ENCODE measurements at places on chromosomes 4 and X. TPM values are rescaled to one million over a fixed set of nuclear protein-coding genes. Genes with fewer than 3 reads are reported as not detected.

- no peak for DNase-seq
These were observed 72.0 kb downstream of the SPRY1 start for GRCh38 chr4:123468479-123469031.

- no peak for DNase-seq
These were observed 47.5 kb downstream of the NKX6-1 start for GRCh38 chr4:84451546-84451945.

Gene DMD
- 11.8 TPM for total RNA-seq

Gene HERC3
- total RNA-seq: 12.2 TPM

Gene SEC31A
- 174 TPM for total RNA-seq

DNA sequence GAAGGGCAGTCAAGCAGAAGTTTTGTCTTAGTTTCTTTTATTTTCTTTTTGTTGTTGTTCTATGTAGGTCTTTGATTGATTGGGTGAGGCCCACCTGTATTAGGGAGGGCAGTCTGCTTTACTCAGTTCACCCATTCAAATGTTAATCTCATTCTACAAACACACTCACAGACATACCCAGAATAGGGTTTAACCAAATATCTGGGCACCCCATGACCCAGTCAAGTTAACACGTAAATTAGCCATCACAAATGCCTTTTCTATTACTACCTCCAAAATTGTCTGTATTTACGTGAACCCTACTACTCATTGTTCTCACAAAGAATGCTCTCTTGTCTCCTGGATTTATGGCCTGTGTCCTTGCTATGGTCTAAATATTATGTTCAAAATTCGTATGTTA lies 339.7 kb downstream of the ANK2 start:
- DNase-seq: no peak

Gene RADX
- total RNA-seq: 0.09 TPM

DNA sequence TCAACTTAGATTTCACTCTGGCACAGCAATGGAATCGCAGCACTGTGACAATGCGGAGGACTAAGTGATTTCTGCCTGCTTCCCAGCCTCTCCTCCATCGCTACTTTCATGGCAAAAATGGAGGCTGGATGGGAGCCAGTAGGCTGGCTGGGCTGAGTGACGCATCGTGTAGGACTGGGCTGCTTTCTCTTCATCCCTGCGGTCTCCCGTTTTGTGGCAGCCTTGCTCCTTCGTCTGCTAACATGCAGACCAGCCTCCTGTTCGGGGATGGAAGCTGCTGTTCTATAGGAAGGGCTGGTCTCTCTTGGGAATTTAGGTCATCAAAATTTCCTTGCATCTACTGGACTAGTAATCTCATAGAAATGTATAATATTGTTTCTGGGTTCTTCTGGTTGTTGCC lies 15.8 kb upstream of the RGS12 start:
- DNase-seq: no peak

Gene MAGEA6
- total RNA-seq: 107 TPM

Gene DDX3X
- total RNA-seq: 213 TPM

- DNase-seq: no peak
These were observed 20.2 kb downstream of the ZCCHC13 start for GRCh38 chrX:74324131-74324530.

Gene KLHL15
- 10.3 TPM for total RNA-seq

GRCh38 chr4:83252782-83253405 lies 31.7 kb downstream of the COQ2 start:
- peak; percentile 67 for DNase-seq

Gene KLHL13
- 2.3 TPM for total RNA-seq

- no peak for DNase-seq
These were observed 5.6 kb upstream of the THOC2 start for GRCh38 chrX:123738378-123738940.

GRCh38 chr4:24747234-24747975 lies 48.0 kb upstream of the SOD3 start:
- DNase-seq: no peak

- DNase-seq: no peak
These were observed 34.0 kb downstream of the NAF1 start for GRCh38 chr4:163132469-163133218.

DNA sequence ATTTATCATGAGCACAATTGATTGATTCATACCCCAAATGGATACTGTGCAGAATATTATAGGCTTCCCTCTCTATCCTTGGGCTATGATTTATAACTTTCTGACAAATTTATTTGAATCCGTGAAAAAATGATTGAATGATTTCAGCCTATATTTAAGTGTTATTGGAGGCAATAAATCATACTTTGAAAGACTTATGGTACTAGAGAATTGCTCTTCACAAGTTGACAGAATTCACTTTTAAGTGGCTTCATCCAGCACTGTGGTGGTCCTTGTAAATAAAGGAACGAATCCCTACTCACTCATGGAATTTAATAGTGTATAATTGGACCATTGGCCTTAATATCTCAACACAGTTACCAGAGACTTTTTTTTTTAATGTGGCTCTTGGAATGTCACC lies 174.8 kb upstream of the TLL1 start:
- no peak for DNase-seq

Measured in K562 (cell line).